ENCODE measurements at places on chromosomes 11 and 22.
A peak's percentile ranks its signal among the peaks of the same experiment; 100 is the strongest.

- no peak for DNase-seq
Observed at GRCh38 chr11:117670443-117670842, 126.6 kb downstream of the DSCAML1 start.

DNA sequence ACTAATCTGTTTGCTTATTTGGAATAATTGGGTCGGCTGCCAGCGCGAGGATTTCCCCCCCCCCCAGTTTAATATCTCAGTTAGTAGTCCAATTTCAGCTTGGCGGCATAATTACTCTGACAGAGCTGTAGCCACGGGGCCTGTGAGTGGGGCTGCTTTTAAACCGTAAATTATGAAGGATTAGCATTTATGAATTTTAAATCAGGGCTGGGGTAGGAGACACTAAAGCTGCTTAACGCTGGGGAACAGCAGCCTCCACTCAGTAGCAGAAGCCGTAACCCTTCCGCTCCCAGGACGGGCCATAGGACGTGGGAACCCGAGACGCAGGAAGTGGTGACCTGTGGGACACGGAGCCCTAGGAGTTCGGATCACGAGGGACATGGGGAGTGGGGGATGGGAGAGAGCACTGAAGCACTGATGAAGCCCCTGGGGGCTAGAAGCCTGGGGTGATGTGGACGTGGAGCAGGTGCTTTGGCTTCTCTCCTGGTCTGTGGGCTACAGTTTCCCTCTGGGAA is 66.2 kb upstream of the LMO1 start:
- no peak for DNase-seq

DNA sequence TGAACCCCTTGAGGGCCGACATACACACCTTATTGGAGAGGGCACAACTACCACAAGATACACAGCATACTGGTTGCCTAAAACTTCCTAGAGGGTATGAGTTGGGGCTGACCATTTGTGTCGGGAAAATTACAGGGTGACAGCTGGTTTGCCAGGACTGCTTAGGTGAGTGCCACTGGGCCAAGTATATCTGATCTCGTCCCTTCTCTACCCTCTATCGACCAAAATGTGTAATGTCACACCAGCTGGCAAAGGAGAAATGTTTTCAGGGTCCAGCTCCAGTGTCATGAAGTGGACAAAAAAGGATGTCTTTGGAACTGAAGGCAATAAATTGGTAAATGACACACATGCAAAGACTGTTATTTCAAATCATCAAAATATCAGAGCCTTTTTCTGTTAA is 126.1 kb downstream of the PGR start:
- no peak for DNase-seq

- peak; percentile 6 for DNase-seq
Observed at GRCh38 chr11:115439385-115439784, 64.8 kb downstream of the CADM1 start.

GRCh38 chr11:128786507-128786906 is 80.6 kb downstream of the KCNJ1 start:
- no peak for DNase-seq

- peak; percentile 26 for DNase-seq
Observed at GRCh38 chr22:32005453-32005852, 37.6 kb upstream of the SLC5A1 start.

DNA sequence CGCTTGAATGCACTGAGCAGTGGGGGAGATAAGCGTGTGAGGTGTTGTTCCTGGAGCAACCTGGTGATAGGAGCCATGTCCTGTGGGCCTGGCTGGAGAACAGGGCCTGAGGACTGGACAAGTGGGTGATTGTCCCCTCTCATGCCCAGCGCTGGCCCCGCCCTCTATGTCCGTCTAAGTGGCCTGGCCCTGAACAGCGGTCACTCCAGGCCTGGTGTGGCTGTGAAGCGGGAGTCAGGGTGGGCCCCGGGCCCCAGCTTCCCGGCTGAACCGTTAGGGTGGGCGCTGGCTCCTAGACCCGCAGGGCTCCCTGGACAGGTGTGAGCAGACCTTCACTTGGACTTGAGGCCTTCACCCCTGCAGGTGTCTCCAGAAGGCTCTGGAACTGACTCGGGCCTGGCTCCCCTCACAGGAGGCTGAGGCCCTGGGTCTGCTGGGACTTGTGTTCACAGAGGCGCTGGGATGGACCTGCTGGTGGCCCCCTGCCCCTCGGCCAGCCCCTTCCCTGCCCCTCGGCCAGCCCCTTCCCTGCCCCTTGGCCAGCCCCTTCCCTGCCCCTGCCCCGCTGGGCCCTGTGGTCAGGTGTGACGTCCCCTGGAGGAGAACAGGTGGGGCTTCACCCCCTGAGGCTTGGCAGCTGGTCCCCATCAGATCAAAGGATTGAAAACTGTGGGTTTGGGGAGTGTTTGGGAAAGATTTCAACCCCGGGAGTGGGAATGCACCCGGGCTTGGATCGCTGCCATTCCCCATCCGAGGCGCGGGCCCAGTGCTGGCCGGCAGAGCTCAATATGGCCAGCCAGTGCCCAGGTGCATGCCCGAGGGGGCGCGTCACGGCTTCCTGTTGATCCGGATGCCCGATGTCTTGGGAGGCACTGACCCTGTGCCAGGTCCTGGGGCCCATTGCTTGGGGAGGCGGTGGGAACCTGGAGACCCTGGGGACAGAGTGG is 3.2 kb upstream of the MUC6 start:
- no peak for DNase-seq

DNA sequence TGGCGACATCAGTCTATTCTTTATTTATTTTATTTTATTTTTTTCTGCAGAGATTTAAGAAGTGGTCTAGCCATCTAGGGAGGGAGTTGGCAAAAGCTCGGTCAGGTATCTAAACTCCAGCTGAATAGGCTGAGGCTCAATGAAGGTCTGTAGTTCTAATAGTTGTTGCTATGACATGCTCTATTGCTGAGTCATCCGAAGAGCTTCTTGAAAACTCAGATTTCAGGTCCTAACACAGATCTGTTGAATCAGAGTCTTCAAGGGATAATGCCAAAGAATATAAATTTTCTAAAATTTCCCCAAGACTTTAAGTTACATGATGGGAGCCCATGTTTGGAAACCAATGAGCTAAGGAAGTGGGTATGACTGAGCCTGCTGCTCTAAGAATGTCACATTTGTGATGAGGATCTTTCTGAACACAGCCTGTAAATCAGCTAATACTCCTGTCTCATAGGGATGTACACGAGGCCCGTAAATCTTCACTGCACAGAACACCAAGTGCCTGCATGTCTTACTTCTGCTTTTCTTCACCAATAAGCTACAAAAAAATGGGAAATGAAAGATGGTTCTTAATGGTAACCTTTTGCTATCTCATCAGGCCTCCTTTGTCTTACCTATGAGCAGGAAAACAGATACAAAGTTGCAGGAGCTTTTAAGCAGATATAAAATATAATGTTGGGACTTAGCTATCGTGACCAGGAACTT is 901.4 kb upstream of the API5 start:
- no peak for DNase-seq

GRCh38 chr22:28773461-28773867 is 969 bp downstream of the CCDC117 start:
- DNase-seq = peak; percentile 62

DNA sequence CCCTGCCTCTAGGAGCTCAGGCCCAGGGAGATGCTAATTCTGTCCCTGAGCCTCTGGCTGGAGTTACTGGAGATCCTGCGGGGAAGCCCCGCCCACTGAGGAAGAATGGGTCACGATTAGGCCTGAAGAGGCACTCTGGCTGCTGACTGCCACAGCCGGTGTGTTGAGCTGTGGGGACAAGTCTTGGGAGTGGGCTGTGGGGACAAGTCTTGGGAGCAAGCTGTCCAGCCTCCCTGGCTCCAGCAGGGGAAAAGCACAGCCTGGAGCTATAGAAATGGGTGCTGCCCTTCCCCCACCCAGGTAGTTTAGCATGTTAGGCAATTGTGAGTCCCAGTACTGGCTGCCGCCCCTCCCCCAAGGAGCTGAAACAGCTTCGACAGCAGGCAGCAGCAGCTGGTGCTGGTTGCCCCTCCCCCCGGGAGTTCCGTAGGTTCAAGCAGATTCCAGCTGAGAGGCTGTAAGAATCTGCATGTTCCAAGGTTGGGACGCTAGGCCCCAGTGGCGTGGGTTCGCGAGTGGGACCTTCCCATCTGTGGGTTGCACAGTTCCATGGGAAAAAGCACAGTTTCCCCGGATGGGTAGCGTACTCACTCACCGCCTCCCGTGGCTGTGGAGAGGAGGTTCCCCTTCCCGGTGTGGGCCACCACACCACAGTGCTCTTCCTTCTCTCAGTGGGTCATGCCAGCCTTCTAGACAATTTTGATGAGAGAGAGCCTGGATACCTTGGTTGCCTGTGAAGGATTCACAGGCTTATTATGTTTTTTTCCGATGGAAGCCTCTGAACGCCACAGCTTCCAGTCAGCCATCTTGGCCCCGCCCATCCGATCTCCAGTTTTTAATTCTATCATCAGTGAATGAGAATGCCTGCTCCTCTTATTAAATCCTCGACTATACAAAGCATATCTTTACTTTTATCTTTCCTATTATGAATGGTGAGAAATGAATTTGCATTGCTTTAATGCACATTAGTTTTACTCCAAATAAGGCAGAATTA is 61.5 kb downstream of the MSANTD4 start:
- DNase-seq = no peak

DNA sequence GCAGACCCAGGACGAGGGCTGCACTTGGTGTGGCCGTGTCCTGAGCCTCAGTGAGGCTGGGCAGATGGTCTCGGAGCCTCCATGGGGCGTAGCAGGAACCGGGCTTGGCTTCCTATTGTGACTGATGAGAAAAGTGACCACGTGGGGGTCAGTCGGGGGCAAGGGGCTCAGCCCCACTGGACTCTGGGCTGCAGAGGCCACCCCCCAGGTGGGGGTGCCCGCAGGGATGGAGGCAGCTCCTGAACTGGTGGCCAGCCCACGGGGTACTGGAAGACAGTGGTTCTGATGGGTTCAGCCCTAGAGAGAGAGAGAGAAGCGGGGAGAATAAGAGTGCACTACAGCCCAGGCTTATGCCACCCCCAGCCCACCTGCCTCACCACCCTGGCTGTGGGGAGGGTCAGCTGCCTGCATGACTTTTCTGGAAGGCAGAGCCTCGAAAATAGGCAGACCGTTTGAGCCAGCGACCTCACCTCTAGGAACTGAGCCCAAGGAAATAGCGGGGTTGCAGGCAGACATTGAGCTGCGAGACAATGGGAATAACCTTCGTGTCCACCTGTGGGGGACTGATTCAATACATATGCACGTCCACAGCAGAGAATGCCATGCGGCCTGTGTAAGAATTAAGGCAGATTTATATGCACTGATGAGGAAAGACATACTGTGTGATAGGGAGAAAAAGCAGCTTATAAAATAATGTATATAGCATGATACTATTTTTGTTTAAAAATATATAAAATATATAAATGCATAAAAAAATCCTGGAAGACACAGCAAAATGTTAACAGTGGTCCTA is 11.5 kb downstream of the CABP7 start:
- DNase-seq = no peak

GRCh38 chr11:43581370-43582023 is 99.0 kb upstream of the HSD17B12 start:
- DNase-seq = no peak

DNA sequence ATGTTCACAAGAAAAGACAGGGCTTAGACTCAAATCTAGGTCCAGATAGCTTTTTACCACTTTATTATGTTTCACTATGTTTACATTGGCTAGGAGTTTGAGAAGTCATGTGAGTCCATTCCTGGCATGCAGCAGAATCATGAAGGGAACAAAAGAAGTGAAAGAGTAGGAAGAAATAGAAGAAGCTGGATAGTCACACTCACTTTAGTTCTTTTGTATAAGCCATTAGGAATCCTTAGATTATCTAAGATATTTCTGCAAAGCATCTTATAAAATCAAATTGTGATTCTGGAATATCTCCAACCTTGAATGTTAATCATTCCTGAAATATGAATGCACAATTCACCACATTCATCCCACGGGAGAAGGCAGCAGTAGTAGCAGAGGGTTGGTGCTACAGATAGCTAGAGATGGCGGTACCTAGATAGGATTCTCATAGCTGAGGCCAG is 31.9 kb downstream of the MAML2 start:
- peak; percentile 75 for DNase-seq

GRCh38 chr11:108871152-108871551 is 206.3 kb downstream of the DDX10 start:
- peak; percentile 82 for DNase-seq

DNA sequence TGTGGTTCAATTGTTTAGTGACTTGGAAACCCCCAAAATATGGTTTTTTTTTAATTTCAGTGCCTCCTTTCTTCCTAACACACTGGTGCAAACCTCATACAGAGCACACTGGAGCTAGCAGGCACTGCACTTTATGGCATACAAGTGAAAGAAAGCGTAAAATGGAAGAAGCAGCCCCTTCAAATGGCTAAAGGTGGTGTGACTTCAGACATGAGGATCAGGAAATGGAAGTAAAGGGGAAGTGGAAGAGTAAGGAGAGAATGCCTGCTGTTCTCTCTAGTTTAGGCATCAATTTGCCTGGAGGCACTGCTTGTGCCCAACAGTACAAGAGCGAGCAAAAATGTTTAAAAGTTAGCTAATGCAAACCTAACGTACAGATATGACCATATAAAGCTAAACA is 5.7 kb downstream of the RSF1 start:
- no peak for DNase-seq

DNA sequence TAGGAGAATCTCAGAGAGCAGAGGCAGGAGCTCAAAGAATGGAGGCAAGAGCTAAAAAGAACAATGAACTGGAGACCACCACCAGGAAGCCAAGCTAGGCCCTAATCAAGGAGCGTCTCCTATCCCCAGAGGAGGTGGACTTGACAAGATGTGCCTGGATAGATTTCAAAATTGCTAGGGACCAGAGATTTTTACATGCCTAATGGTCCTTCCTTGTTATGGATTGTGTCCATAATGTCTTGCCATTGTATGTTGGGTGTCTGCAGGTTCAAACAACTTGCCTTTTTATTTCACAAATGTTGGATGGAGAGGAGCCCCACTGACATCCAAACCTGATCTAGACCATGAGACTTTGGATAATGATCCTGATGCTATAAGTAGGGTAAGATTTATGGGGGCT is 88.2 kb upstream of the TP53I11 start:
- DNase-seq = no peak
